ENCODE measurements at places on chromosomes 4 and X.

- DNase-seq, result no peak
Measured at GRCh38 chr4:106676173-106676921, 307.8 kb upstream of the GIMD1 start.

- no peak for DNase-seq
Measured at GRCh38 chr4:80532674-80533333, 197.3 kb downstream of the CFAP299 start.

DNA sequence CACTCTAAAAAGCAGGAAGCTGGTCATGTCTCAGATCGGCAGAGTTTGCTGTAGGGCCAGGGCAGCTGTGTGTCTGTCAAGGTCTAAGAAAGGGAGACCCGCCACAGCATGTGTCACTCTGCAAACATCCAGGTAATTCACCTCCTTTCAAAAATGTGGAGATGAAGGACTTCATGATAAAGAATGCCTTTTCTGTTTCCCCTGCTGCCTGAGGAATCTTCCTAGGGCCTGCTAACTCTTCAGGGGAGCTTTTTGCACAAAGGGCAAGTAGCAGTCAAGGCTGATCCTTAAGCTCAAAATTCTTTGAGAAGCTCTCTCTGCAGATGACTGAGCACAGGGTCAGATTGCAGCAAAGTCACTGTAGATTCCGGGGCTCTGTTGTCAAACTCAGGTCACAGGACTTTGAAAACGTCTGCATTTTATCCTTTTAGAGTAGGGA is 21.1 kb downstream of the RASL11B start:
- no peak for DNase-seq

DNA sequence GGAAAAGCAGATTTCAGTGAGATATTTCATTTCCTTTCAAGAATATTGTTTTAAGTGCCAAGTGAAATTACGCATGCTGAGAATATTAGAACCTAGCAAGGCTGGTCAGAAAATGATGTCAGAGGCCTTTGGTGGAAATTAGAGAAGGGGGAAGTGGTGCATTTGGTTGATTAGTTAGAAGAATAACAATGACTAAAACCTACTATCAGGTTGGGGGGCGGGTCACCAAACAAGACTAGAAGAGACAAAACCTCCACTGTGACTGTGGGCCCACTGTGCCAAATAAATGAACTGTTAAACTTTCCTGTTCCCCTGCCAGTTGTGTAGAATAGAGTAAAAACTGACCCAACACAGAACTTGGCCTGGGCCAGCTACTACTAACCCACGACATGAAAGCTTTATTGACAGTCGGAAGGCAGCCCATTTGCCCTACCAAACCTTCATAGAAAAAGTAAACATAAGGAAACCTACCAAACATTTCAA is 2.9 kb downstream of the RAPGEF2 start:
- DNase-seq, result no peak

DNA sequence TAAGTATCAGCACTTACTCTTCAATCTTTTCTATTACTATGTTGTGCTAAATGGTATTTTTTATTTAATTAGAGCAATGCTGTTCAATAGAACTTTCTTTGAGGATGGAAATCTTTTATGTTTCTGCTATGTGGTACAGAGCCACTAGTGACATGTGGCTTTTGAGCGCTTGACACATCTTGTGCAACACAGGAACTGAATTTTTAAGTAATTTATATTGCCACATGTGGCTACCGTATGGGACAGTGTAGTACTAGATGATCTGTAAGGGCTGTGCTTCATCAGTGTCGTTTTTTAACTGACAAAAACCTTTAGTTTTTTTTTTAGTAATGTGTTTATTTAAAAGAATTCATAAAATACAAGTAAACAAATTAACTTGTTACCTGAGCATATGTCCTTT is 22.4 kb downstream of the HPRT1 start:
- no peak for DNase-seq

DNA sequence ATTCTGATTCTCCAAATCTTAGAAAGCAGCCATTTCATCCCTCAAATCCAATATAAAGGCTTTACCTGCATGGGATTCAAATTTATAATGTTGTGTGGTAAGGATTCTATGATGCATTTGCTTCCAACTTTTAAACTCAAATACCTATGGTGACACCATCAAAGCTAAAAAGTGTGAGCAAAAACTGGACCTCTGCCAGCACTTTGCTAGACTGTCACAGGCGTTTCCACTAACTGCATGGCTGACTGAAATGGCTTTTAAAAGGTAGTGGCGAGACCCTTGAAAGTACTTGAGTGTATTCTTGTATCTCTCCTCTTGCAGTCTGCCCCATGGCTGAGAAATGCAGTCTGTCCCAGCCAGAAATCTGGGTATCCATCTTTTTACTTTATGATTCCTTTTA is 169.4 kb downstream of the AMELX start:
- no peak for DNase-seq

DNA sequence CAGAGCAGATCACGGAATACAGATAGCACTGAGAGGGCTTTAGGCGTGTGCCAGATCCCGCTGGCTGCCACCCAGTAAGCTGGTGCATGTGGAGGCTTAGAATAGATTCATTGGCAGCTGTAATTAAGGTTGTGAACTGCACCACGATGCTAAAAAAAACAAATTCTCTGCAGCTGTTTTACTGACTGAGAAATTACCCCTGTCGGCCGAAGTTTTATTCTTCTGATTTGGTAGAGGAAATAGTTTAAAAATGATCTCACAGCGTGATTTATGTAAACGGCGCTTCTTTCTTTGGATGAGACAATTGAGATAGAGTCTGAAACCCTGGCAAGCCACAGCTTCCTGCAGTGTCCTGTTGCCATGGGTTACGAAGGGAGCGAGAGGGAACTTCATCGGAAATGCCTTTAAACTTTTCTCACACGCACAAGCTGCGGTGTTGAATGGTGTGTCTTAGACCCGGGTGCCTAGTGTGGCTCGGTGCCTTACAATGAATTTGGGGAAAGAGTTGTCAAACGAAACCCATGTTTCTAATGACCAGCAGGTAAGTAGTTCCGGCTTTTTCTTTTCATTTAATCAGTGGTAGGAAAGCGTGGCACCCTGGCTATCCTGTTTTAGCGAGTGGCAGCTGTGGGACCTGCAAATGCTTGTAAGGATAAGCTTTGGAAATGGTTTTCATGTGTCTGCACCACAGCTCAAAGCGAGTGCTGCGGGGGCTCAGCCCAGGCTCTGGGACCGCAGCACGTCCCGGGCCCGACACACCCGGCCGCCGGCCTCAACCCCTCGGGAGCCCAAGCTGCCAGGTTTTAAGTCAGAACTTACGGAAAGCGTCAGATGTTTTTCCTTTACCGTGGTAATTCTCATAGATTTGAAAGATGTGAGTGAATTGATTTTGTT is 71.7 kb upstream of the HGFAC start:
- DNase-seq, result no peak

DNA sequence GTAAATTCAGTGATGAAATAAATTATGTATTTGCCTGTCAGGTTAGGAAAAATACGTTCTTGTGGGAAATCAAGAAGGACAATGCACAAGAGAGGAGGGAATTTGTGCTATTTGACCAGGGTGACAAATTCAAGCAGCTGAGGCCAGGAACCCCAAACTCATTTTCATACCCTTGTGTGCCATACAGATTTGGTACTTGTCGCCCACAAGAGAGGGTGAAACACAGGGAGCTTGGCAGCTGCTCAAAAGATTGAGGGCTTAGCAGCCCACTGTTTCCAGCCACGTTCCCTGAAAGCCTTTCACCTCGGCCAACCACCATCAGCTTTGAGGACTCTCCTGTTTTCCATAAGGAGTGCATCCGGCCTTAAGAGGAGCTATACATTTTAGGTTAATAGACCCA is 111.2 kb downstream of the COL25A1 start:
- DNase-seq, result no peak

GRCh38 chr4:57077550-57078343 is 32.4 kb downstream of the IGFBP7 start:
- DNase-seq, result no peak

GRCh38 chr4:154658680-154659405 is 46.4 kb upstream of the FGG start:
- no peak for DNase-seq

DNA sequence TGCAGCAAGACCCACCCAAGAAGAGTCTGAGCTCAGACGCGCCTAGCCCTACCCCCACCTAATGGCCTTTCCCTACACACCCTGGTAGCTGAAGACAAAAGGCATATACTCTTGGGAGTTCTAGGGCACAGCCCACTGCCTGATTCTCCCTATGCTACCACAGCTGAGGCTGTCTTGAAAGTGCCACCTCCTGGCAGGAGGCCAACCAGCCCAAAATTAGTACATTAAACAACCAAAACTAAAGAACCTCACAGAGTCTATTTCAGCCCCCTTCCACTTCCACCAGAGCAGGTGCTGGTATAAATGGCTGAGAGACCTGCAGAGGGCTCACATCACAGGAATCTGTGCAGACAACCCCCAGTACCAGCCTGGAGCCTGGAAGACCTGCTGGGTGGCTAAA is 119.1 kb downstream of the HMGN5 start:
- DNase-seq, result no peak

- DNase-seq, result no peak
Measured at GRCh38 chr4:145909773-145910172, 28.9 kb downstream of the ZNF827 start.

- no peak for DNase-seq
Measured at GRCh38 chr4:87523307-87523706, 5.9 kb downstream of the SPARCL1 start.

DNA sequence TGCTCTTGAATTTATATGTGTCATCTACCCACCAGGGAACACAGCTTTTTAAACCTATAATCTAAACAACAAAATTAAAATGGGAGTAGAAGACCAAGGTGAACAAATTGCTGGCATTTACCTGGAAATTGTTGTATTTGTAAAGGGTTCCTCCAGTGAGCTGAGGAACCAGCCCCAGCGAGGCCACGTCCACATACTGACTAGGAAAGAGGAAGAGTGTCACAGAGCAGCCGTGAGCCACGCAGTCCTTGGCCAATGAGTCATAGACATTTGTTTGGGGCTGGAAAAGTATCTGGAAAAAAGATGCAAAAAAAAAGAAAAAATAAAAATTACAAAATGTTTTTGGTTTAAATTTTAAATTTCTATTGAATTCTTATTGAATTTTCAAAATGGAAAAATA is 58.7 kb downstream of the METTL14 start:
- no peak for DNase-seq

GRCh38 chr4:145539671-145540070 is 58.0 kb downstream of the SMAD1 start:
- no peak for DNase-seq

GRCh38 chr4:6287017-6287788 is 17.6 kb downstream of the WFS1 start:
- no peak for DNase-seq

DNA sequence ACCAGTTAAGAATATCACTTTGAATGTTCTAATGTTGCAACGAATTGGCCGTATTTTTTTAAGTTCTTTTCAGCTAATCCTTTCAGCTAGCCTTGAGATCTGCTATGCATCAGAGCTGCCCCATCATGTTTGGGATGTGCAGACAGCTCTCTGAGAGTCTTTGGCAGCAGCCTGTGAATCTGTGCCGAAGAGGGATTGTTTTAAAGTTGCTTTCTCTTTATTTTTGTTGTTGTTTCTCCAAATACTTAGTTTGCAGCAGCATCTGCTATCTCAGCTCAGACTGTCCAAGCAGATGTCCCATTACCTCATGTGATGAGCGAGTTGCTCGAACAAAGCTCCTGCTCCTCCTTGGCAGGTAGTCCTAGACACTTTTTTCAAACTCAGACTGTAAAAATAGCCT is 1002.5 kb upstream of the INTU start:
- DNase-seq, result no peak

DNA sequence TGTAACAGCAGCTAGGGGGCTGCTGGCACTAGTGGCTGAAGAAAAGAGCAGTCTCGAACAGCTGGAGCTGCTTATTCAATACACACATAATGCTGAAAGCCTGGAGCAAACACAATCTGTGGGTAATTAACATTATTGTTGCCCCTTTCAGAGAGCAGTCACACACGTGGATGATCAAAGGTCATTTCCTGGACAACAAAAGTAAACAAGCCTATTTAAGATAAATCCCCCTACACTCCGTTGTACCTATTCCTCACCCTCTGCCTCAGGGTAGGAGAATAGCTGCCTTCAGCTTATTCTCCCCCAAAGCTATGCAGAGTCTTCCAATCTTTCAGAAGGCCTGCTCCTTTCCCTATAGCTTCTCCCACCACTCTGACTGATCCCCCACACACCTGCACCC is 803.9 kb downstream of the C4orf33 start:
- DNase-seq, result no peak

- no peak for DNase-seq
Measured at GRCh38 chrX:99117011-99117410, 1293.1 kb downstream of the PCDH19 start.

- DNase-seq, result no peak
Measured at GRCh38 chr4:152265149-152265621, 270.7 kb downstream of the FBXW7 start.

GRCh38 chr4:81527709-81528108 is 56.0 kb upstream of the RASGEF1B start:
- no peak for DNase-seq

DNA sequence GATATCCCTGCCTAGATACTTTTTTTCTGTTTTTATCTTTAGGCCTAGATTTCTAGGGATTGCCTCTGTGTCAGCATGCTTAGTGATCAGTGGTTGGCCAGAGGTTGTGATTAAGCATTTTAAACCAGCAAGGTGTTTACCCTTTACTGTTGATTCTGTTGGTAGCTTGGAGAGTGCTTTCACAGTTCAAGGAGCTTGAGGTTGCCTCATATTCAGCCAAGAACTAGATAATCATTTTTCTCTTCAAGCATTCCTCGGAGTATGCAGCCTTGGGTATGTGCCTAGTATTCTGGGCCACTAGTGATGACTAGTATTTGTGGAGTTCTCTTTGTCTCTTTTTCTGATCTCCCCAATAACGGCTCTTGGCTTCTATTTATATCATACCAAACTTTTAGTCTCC is 20.4 kb downstream of the APOOL start:
- no peak for DNase-seq

DNA sequence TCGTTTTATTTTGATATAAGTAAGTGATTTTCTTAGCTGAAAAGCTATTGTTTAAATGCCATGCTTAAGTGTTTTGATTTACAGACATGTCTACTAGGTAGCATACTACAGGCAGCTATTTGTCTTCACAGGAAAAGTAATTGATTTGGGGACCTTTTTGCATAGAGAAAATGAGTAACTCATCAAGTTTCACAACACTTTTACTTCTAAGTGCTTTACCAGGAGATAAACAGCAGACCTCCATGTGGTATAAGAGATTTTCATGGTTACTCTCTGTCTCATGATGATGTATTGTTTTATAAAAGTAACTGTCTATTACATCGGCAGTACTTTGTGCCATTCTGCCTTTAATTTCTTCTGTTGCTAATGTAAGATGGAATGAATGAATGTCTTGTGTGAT is 28.7 kb downstream of the RBPJ start:
- no peak for DNase-seq

Measured in stimulated activated CD4-positive, alpha-beta T cell treated with anti-CD3 and anti-CD28 coated beads, Interleukin-15, amount 100 ng/mL, for 48 hours (primary cell).